ENCODE measurements at places on chromosomes 6 and 20.

GRCh38 chr6:30957716-30958115 is 16.9 kb downstream of the MUCL3 start:
- peaks cover 10% of the 10 kb centered on the region for H3K27me3 ChIP-seq
- H3K4me3 ChIP-seq: no peak overlapping the region
- H3K27ac ChIP-seq: no peak overlapping the region
- H3K4me1 ChIP-seq: peaks cover 21% of the 10 kb centered on the region
- DNase-seq: no peak
- no peaks in the 10 kb centered on the region for H3K36me3 ChIP-seq

GRCh38 chr6:153135681-153136080 is 4.6 kb upstream of the RGS17 start:
- DNase-seq: no peak
- H3K27me3 ChIP-seq: peaks cover 13% of the 10 kb centered on the region
- H3K4me3 ChIP-seq: no peak overlapping the region
- H3K36me3 ChIP-seq: no peaks in the 10 kb centered on the region
- H3K27ac ChIP-seq: no peak overlapping the region
- peaks cover 8% of the 10 kb centered on the region for H3K4me1 ChIP-seq

GRCh38 chr20:59736366-59736765 is 132.0 kb downstream of the PHACTR3 start:
- no peaks in the 10 kb centered on the region for H3K27me3 ChIP-seq
- H3K4me1 ChIP-seq: no peaks in the 10 kb centered on the region
- no peak overlapping the region for H3K4me3 ChIP-seq
- no peak for DNase-seq
- no peaks in the 10 kb centered on the region for H3K36me3 ChIP-seq
- no peak overlapping the region for H3K27ac ChIP-seq

GRCh38 chr20:40606237-40606636 is 82.8 kb downstream of the MAFB start:
- H3K27ac ChIP-seq: no peak overlapping the region
- no peak for DNase-seq
- no peaks in the 10 kb centered on the region for H3K36me3 ChIP-seq
- H3K4me1 ChIP-seq: no peaks in the 10 kb centered on the region
- no peak overlapping the region for H3K4me3 ChIP-seq
- peaks cover 11% of the 10 kb centered on the region for H3K27me3 ChIP-seq

DNA sequence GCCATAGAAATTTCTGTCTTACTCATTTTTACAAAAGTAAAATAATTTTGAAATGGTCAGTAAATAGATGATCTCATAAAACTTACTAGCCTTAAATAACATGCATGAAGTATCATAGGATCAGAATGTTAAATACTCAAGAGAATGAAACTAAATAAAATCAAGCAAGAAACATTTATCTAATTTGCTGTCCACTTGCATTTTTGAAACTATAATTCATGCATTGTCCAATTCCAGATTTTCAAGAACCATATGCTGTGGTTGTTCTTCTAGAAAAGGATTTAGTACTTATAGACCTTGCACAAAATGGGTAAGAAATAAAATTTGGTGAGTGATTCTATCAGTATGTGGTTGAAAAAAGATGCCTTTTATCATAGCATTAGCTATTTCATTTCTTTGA is 107.0 kb downstream of the STXBP5 start:
- no peak for DNase-seq
- H3K36me3 ChIP-seq: peaks cover 23% of the 10 kb centered on the region
- H3K4me1 ChIP-seq: peaks cover 1% of the 10 kb centered on the region
- H3K4me3 ChIP-seq: no peak overlapping the region
- no peaks in the 10 kb centered on the region for H3K27me3 ChIP-seq

Measured in activated B cell treated with CpG ODN at 0.5 μM for 24 hours (primary cell).